ENCODE measurements at places on chromosomes 16 and 17. TPM values are rescaled to one million over a fixed set of nuclear protein-coding genes. Genes with fewer than 3 reads are reported as not detected.

DNA sequence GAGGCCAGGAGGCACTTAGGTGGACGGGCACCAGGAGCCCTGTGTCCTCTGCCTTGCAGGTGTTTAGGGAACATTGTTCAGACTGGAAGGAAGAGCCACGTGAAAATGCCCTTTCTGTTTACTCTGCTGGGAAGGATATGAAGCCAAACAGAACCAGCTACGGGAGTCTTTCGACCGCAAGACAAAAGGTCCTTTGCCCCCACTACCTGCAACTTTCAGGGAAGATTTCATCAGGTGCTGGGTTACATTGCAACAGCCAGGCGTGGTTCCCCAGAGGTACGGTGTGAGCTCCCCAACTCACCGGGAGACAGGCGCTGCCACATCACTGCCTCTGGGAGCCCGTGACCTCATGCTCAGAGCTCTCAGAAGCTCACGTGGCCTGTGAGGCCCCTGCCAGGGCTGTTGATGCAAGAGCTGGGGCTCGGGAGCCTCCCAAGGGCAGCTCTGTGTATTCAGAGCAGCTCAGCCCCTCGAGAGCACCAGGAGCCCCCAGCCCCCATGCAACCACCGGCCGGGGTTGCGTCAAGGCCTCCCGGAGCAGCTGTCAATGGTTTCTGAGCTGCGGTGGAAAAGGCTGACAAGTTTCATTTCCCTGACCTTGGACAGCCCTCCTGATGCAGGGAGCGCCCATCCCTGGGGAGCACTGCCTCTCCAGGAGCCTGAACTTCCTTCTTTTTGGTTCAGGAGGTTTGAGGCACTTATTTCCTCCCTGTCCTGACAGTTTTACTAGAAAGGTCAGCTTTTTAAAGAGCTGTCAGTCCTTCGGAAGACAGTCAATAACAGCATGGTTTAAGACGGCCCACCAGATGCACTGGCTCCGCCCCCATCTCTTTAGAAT is 42.1 kb downstream of the TBC1D16 start:
- peak; percentile 54 for DNase-seq

UTP18 gene
- 44.1 TPM for total RNA-seq

FOXL1 gene
- not detected for total RNA-seq

- DNase-seq = no peak
These were observed 20.8 kb downstream of the FANCA start for GRCh38 chr16:89795676-89796075.

GRCh38 chr16:24635900-24636610 is 93.4 kb upstream of the TNRC6A start:
- no peak for DNase-seq

DNA sequence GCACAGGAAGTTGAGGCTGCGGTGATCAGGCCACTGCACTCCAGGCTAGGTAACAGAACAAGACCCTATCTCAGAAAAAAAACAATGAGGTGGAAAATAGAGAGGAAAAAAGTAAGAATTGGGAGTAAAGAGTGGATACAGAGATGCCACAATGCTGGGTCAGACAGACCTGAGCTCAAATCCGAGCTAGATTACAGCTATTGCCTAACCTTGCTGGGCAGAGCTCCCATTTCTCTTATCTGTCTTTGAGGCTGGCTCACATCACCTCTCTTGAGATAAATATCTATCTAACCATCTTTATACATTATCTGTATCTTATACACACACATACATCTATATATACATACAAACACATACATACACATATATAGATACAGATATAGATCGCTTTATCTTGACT is 59.0 kb downstream of the ACSM2B start:
- no peak for DNase-seq

GRCh38 chr17:67183531-67183930 is 61.5 kb downstream of the HELZ start:
- no peak for DNase-seq

All from activated naive CD4-positive, alpha-beta T cell treated with anti-CD3 and anti-CD28 coated beads, Interleukin-2, amount 50 U/mL, for 72 hours (primary cell).